ENCODE measurements at places on chromosomes 16 and 17.

DNA sequence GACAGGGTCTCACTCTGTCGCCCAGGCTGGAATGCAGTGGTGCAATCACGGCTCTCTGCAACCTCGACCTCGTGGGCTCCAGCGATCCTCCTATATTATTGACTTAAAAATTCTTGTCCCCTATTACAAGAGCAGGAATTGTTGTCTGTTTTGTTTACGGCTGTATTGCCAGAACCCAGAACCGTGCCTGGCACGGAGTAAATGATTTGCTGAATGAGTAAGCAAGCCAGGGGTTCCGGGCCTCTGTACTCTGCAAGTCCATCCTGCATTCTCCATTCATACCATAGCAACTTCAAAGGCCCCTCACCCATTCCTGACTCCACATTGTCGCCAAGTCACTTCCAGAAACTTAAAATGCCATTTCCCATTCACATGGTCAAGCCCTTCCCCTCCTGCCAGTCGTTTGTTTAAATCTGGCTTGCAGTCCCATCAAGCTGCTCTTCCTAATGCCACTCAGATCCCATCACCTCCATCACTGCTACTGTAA is 6.9 kb downstream of the ADCY9 start:
- no peak for DNase-seq

DNA sequence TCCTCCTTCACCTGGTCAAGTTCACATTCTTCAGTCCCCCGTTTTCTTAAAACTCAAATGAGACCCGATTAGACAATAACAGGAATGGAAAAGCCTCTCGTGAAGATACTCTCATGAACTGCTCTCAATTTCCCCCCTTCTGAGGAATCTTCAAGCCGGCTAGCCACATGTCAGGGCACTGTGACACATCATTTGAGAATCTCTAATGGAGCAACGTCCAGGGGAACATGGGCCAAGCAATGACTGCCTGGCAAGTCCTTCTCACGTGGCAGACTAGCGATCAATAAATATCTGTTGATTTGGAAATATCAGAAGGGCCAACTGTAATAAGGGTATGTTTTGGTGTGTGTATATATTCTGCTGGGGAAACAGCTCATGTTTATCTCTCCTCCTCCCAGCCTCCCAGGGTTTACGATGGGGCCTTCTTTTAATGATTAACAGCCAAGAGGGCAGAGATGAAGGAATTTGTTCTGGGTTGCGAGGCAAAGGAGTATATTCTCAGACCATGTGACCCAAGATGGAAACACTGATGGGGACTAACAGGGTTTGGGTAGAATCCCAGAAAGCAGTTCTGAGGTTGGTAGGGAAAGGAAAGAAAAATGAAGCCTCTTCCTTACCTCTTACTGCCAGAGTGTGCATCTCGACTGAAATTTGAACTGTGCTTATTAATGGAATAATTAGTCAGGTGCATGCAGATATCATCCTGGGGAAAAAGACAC is 21.4 kb downstream of the TTLL6 start:
- DNase-seq, result no peak

GRCh38 chr16:64627288-64627687 is 494.6 kb downstream of the CDH11 start:
- DNase-seq, result no peak

GRCh38 chr16:66832661-66833305 is 2.0 kb upstream of the NAE1 start:
- no peak for DNase-seq

DNA sequence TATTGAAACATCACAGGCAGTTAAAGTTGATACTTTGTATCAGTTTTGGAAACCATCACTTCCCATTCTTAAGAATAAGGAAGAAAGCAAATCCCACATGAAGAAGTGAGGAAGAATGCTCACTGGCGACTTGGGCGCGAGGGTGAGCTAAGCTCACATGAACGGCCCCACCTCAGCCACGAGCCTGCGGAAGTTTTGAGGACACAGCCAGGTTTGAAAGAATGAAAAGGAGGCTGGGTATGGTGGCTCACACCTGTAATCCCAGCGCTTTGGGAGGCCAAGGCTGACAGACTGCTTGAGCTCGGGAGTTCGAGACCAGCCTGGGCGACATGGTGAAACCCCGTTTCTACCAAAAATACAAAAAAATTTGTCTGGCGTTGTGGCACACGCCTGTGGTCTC is 110.3 kb upstream of the CHMP6 start:
- no peak for DNase-seq

- DNase-seq, result no peak
Measured at GRCh38 chr17:49444384-49444783, 29.7 kb upstream of the PHB1 start.

DNA sequence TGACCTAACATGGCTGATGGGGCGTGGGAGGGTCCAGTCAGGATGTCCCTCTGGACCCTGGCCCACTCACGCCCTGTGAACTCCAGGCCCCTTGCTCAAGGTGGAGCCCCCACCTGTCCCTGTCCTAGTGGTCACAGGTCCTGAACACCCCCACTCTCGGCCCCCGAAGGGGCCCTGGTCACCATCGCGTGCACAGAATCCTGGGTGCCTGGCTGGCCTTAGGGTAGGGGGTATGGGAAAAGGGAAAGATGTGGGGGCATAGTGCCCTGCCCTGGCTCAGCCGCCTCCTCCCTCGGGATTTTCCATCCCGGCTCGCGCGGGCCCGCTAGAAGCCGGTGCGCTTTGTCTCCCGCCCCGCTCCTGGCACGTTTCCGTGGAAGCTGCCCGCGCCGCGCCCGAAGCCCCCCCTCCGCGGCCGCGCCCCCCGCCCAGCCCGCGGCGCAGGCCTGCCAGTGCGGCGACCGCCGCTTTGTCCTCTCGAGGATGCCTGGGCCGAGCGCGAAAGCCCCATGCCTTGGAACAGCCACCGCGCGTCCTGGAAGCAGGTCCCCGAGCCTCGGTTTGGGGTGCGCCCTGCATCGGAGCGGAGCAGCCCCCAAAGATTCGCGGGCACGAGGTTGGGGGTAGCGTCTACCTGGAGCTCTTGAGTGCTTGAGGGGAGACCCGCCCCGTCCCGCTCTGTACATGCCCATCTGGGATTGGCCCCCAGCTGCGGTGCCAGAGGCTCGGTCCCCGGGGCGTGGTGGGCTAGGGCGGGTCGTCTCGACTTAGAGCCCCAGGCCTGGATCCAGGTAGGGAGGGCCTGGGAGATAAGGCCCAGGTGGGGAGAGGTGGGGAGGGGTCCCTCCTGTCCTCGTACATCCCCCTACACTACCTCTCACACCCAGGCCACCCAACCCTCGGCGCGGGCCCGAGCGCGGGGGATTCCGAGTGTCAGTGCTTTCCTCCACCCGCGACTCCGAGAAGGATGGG is 1.3 kb downstream of the SMPD3 start:
- DNase-seq, result no peak

DNA sequence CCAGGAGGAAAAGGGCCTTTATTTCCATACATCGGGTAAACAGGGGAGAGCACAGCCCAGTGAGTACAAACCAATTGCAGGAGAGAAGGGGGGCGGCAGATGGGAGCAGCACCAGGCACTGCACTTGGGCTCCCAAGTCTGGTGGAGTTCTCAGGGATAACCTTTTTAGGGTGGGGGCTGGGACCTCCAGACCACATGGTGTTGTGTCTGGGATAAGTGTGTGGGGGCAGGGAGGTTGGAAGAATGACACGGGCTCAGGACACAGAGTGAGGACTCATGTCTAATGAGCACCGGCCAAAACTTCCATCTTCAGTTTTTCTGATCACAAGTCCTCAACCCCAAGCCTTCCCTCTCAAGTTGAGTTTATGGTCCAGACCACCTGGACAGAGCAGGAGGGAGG is 30.6 kb downstream of the PIPOX start:
- no peak for DNase-seq

DNA sequence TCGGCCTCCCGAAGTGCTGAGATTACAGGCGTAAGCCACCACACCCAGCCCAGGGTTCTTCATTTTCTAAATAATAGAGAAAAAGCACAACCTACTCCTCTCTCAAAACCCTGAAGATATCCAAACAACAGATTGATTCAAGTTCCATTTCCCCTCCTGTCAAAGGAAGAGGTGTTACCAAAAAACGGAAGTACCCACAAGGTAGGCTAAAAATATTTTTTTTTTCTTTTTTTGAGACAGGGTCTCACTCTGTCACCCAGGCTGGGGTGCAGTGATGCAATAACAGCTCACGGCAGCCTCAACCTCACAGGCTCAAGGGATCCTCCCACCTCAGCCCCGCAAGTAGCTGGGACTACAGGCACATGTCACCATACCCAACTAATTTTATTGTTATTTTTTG is 18.9 kb downstream of the UTP6 start:
- no peak for DNase-seq
